CD14-positive monocyte (primary cell): ENCODE measurements at places on chromosomes 1 and 21. TPM values are rescaled to one million over a fixed set of nuclear protein-coding genes. Genes with fewer than 3 reads are reported as not detected.

DNA sequence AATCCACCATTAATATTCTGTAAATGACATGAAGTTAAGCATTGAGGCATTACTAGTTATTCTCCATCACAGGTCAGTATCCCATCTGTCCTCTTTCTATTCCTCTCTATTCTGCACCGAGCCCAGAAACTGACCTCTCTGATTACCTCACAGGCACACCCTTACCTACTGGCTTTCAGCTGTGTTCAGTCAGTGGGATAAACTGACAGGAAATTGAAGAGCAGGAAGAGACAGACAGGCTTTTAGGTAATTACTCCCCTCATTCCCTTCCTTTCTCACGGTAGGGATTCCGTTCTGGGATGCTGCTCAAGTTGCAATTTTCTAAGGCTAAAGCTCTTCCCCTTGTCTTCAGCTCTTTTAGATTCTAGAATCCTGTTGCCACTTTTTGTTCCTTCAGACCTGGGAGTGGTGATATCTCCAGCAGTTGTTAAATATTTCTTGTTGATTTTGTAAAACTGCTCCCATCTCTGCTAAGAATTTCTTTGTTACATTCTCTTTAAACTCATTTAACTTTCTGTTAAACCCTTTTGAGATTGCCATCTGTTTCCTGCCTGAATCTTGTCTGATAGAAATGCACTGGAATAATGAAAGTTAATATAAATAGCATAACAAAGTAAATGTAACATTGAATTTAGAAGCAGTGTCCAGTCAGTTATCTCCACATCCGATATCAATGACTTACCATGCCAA lies 1063.4 kb downstream of the PLA2G4A start:
- H3K36me3 ChIP-seq: no peaks in the 10 kb centered on the region
- H3K4me1 ChIP-seq: no peaks in the 10 kb centered on the region
- no peaks in the 10 kb centered on the region for H3K27me3 ChIP-seq
- no peak overlapping the region for H3K4me3 ChIP-seq
- no peak for DNase-seq

GRCh38 chr21:31647650-31648049 lies 11.8 kb upstream of the SOD1 start:
- no peaks in the 10 kb centered on the region for H3K4me1 ChIP-seq
- no peaks in the 10 kb centered on the region for H3K36me3 ChIP-seq
- DNase-seq: no peak
- H3K4me3 ChIP-seq: no peak overlapping the region
- no peaks in the 10 kb centered on the region for H3K27me3 ChIP-seq

DNA sequence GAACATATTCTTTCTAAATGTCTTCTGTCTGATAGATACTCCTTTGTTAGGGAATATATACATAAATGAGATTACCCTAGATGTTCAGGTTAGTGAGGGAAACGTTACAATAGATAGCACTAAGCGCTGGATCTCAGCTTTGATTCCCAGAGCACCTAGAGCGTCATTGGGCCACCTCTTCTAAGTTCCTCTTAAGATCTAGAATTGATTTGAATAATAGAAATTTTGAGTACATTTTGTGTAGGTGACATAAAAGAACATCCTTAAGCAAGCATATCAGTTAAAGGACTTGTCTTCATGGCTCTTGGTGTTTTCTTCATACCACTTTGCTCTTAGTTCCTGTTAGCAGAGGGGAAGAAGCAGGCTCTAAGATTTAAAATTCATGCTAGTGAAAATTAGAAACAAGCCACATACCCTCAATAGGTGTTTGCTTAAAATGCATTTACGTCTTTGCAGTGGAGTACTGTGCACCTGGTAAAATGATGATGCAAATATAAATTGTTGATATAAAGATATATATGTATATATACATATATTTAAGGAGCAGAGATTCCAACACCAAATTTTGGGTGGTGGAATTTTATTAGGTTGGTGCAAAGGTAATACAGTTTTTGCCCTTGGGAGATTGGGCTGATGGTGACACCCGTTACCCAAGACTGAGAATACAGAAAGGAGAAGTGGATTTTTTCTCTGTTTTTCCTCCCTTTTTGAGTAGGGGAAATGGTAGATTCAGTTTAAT lies 47.1 kb downstream of the DYRK1A start:
- no peaks in the 10 kb centered on the region for H3K36me3 ChIP-seq
- peaks cover 16% of the 10 kb centered on the region for H3K4me1 ChIP-seq
- no peak overlapping the region for H3K4me3 ChIP-seq
- H3K27ac ChIP-seq: peak overlapping the region; percentile 64
- peak; percentile 47 for DNase-seq

- no peak overlapping the region for H3K27ac ChIP-seq
- H3K4me1 ChIP-seq: peaks cover 17% of the 10 kb centered on the region
- no peak overlapping the region for H3K4me3 ChIP-seq
Measured at GRCh38 chr1:39694026-39694425, 2.8 kb upstream of the HPCAL4 start.

DNA sequence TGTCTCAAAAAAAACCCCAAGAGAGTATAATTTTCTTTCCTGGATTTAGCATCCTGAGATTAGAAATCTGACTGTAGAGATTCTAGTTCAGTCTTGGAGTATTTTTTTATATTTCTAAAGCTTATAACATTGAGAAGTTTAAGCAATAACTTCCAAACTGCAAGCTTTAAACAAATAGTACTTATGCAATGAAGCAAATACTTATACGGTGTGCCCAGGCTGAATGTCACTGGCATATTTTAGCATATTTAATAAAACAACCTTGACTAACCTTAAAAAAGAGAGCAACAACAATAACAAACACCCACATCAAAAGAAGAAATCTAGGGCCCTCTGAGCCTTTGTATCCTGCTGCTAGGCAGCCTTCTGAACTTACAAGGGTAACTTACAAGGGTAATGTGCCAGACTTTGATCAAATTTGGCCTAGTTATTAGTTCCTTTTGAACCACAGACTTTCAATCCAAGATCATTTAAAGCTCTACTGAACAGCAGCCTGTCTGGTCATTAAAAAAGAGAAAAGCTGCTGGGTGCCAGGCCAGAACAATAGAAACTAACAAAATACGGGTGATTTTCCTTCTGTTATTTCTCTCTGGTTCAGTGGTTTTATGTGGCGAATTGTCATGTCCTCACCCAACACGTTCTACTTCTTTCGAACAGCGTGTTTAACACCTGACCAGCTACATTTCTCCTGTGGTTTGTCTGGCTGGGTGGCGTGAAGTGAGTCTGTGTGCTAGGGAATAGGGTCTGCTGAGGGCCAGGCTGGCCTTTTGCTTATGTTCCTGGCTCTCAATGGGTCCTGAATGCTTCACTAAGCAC lies 16.2 kb downstream of the MTOR start:
- DNase-seq: no peak
- no peak overlapping the region for H3K4me3 ChIP-seq
- no peak overlapping the region for H3K27ac ChIP-seq

GRCh38 chr1:198254521-198254920 lies 97.7 kb downstream of the NEK7 start:
- no peak for DNase-seq
- no peak overlapping the region for H3K4me3 ChIP-seq
- H3K36me3 ChIP-seq: no peaks in the 10 kb centered on the region
- no peaks in the 10 kb centered on the region for H3K27me3 ChIP-seq
- peaks cover 6% of the 10 kb centered on the region for H3K4me1 ChIP-seq

DNA sequence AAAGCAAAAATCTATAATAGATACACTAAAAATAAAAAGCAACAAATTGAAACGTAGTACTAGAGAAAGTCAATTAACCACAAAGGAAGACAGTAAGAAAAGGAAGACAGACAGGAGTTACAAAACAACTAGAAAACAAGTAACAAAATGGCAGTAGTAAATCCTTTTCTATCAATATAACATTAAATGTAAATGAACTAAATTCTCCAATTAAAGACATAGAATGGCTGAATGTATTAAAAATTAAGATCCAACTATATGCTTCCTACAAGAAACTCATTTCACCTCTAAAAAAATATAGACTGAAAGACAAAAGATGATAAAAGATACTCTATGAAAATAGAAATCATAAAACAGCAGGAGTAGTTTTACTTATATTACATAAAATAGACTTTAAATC lies 79.1 kb downstream of the CTH start:
- H3K27ac ChIP-seq: no peak overlapping the region
- H3K36me3 ChIP-seq: no peaks in the 10 kb centered on the region
- no peak overlapping the region for H3K4me3 ChIP-seq
- H3K27me3 ChIP-seq: no peaks in the 10 kb centered on the region

DNA sequence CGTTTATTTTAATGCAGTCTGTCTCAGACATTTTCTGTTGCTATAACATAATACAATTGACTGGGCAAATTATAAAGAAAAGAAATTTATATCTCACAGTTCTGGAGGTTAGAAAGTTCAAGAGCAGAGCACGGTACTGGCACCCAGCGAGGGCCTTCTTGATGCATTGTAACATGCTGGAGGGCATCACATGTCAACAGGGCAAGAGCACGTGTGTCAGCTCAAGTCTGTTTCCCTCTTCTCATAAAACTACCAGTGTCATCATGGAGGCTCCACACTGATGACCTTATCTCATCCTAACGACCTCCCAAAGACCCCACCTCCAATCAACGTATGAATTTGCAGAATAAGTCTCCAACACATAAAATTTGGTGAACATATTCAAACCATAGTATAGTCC lies 90.6 kb upstream of the GRIK1 start:
- no peak overlapping the region for H3K27ac ChIP-seq
- H3K4me1 ChIP-seq: no peaks in the 10 kb centered on the region
- H3K27me3 ChIP-seq: no peaks in the 10 kb centered on the region
- no peak for DNase-seq

DNA sequence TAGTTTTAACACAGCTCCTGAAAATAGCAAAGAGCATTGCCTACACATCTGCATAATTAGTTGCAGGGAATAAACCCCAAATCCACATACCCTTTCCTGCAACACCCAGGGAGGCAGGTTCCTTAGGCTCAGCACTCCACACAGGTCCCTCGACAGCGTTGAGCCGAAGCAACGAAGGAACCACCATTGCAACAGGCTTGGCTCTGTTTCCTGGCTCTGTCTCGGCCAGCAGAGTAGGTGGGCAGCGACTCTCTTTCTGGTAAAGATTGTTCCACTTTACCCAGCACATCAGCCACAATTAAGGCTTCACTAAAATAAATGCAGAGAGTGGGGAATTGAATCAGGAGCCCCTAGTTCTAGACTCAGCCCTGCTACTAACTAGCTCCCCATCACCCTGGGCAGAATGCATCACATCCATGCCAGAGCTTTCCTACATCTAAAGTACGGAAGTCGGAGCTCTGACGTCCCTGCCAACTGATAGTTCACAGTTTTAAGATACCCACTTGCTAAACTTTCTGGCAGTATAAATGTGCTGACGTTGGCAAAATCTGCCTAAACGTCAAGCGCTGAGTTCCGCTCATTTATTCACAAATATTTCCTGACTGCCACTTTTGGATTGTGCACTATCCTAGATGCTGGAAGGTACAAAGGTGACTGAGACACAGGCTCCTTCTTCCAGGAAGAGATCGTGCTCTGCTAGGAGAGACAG lies 79.0 kb upstream of the COA6 start:
- H3K4me3 ChIP-seq: no peak overlapping the region
- no peak overlapping the region for H3K27ac ChIP-seq
- DNase-seq: no peak
- H3K4me1 ChIP-seq: no peaks in the 10 kb centered on the region
- no peaks in the 10 kb centered on the region for H3K36me3 ChIP-seq

GRCh38 chr1:59331686-59332620 lies 35.1 kb downstream of the FGGY start:
- peaks cover 13% of the 10 kb centered on the region for H3K4me1 ChIP-seq
- no peaks in the 10 kb centered on the region for H3K27me3 ChIP-seq
- H3K36me3 ChIP-seq: no peaks in the 10 kb centered on the region
- H3K4me3 ChIP-seq: no peak overlapping the region
- H3K27ac ChIP-seq: no peak overlapping the region
- DNase-seq: no peak

DNA sequence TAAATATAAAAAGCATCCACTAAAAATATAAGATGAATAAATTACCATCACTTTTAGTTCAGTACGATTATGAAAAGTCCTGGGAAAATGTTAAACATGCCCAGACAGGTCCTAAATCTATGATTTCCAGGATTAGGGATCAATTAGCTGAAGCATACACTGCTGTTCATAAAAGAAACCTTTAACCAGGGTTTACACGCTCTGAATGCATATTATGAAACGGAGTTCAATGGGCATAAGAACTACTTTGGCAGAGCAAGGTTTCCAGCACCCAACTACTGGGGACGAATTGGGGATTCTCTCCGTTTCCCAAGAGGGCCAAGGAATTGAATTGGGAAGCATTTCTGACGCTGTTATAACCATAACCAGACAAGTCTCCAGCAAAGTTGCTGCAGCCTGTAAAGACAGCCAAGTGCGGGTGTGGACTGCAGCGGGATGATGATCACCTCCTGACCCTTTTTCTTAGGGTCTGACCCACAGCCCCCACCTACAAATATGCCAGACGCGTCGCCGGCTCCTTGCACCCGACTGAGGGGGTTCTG lies 1.6 kb downstream of the SLC30A1 start:
- DNase-seq: no peak
- H3K27me3 ChIP-seq: no peaks in the 10 kb centered on the region
- H3K36me3 ChIP-seq: peaks cover 39% of the 10 kb centered on the region

DNA sequence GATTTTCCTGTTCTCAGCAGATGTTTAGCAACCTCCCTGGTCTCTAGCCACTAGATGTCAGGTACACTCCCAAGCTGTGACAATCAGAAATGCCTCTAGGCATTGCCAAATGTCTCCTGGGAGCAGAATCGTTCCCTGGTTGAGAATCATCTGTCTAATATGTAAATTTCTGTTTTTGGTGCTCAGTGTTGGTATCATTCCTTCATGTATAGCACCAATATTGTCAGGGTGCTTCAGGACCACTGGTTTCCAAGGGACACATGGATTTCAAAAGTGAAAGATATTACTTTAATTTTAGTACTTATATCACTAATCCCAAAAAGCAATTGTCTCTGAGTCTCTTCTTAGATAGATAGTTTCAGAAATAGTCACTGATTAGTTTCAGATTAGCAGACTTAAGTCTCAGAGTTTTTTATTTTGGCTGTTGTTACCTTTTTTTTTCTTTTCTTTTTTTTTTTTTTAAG lies 160.1 kb downstream of the PTPRC start:
- no peak overlapping the region for H3K27ac ChIP-seq
- H3K4me3 ChIP-seq: no peak overlapping the region
- no peaks in the 10 kb centered on the region for H3K36me3 ChIP-seq
- no peaks in the 10 kb centered on the region for H3K27me3 ChIP-seq
- DNase-seq: no peak
- H3K4me1 ChIP-seq: no peaks in the 10 kb centered on the region

GRCh38 chr1:116386042-116386441 lies 13.0 kb downstream of the ATP1A1 start:
- DNase-seq: no peak
- H3K36me3 ChIP-seq: peaks cover 68% of the 10 kb centered on the region
- peaks cover 11% of the 10 kb centered on the region for H3K4me1 ChIP-seq
- no peaks in the 10 kb centered on the region for H3K27me3 ChIP-seq
- H3K4me3 ChIP-seq: no peak overlapping the region

GRCh38 chr1:27521336-27521831 lies 31.4 kb upstream of the WASF2 start:
- H3K4me1 ChIP-seq: peaks cover 58% of the 10 kb centered on the region
- no peak overlapping the region for H3K27ac ChIP-seq
- no peak overlapping the region for H3K4me3 ChIP-seq
- no peaks in the 10 kb centered on the region for H3K36me3 ChIP-seq
- DNase-seq: no peak

- no peaks in the 10 kb centered on the region for H3K36me3 ChIP-seq
- no peaks in the 10 kb centered on the region for H3K4me1 ChIP-seq
- no peak overlapping the region for H3K27ac ChIP-seq
- no peaks in the 10 kb centered on the region for H3K27me3 ChIP-seq
- no peak for DNase-seq
- H3K4me3 ChIP-seq: no peak overlapping the region
Measured at GRCh38 chr1:195241066-195241465, 1367.2 kb downstream of the KCNT2 start.

WNT3A gene
- polyA plus RNA-seq: not detected

RNU1-3 gene
- polyA plus RNA-seq: not detected in 2 replicates

NPR1 gene
- polyA plus RNA-seq: not detected

AMY1C gene
- not detected for polyA plus RNA-seq

KCNE2 gene
- polyA plus RNA-seq: not detected

GUK1 gene
- polyA plus RNA-seq: 262 TPM

ST6GALNAC5 gene
- polyA plus RNA-seq: not detected

SMYD2 gene
- 23.6 TPM for polyA plus RNA-seq
